ENCODE measurements at places on chromosomes 4 and X. TPM values are rescaled to one million over a fixed set of nuclear protein-coding genes. Genes with fewer than 3 reads are reported as not detected.
A peak's percentile ranks its signal among the peaks of the same experiment; 100 is the strongest.

Gene FAM9C
- not detected for total RNA-seq

Gene DCHS2
- 0.57 TPM for total RNA-seq

Gene YY2
- 3.4 TPM for total RNA-seq

Gene PRSS12
- 9.2 TPM for total RNA-seq

Gene TKTL2
- total RNA-seq, result 0.09 TPM

Gene FHDC1
- 11.7 TPM for total RNA-seq

DNA sequence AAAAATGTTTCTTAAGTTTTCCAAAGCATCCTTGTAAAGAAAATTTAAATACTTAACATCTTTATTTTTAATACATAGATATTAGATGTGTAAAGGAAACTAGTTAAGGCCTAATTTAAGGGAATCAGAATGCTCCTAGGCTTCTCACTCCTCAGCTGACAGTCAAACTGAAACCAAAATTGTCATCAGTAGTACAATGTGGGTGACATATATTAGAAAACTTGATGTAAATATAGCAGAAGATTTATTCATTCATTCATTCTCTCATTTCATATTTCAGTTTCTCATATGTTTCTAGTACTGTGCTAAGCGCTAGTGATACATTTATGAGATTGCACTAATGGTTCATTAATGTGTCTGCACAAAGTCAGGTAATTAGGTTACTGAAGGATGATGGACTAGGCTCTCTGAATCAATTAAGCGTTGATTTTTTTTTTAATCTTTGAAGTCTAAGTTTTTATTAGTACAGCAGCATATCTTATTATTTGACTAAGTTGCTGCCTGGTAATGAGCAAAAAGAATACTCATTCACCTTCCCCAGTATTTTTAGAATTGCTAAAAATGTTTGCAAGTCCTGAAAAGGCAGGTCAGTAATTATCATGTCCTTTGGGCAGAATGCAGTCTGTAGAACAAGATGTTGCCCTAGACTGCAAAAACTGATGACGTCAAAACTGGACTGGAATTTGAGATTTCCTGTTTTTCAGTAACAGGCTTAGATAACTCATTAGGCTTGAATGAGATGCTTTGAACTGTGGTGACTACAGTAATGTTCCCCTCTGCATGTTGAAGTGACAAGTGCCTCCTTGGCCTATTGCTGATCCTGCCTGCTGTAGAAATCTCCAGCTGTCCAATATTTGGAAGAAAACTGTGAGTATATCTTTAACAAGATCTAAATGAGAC, 128.7 kb downstream of the ARHGAP24 start:
- no peak for DNase-seq

DNA sequence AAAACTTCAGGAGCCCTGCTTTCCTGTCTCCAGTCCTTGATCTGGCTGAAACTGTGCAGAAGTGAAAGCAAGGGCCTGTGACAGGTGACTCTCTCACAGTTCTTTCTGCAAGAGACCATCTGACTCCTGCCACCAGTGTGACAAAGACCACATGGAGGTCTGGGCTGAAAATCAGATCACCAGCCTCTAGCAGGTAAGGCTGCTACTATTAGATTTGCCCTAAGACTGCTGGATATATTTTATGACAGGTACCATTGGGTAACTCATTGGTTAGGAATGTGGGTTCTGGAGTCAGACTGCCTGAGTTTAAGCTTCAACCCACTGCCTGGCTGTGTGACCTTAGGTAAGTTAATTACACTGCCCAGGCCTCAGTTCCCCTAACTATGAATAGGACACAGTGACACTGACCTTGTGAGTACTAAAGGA, 163.3 kb upstream of the SLC7A11 start:
- DNase-seq, result no peak

DNA sequence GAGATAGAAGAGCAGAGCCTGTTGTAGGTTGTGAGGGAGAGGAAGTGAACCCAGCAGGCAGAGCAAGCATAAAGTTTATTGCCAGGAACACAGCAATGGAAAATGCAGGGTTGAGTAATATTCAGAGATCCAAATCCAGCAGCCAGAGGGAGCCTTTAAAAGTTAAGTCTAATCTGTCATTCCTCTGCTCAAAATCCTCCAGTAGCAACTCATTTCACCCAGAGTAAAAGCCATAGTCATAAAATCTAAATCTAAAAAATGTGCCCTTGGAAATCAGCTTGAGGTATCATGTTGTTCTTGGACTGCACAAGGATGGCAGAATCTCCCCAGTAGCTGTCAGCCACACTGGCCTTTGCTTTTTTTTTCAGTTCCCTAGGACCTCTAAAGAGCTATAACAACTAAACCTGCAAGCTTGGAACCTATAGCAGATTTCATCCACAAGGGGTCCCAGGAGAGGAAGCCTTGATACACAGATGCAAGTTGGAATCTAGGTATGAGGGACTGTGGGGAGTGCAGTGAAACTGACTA, 62.9 kb upstream of the FRAS1 start:
- no peak for DNase-seq

DNA sequence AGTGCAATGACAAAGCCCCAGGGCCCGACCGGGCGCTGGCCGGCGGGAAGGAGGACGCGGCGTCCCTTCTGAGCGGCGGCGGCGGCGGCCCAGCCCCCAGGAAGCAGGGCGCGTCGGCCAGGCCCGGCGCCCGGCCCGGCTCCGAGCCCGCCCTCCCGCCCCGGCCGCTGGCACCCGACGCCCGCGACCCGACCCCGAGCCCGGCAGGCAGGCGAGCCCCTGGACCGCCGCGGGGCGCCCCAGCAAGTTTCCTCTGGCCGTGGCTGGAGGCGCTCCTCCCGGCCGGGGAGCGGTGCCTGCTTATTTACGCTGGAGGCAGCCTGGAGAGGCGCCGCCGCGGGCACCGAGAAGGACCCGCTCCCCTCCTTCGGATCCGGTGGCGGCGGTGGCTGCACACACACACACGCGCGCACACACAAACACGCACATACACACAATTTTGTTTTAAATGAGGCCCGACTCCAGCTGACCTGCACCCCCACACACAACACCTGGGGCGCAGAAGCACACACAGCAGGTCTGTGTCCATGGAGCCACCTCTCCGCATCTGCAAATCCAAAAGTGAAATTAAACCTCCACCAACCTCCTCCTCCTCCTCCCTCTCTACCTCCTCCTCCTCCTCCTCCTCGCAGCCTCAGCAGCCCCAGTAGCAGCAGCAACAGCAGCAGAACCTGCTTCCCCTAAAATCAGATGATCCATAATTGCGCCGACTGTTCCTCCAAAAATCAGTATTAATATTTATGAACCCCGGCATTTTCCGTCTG, 669 bp downstream of the IRF2 start:
- no peak for DNase-seq

DNA sequence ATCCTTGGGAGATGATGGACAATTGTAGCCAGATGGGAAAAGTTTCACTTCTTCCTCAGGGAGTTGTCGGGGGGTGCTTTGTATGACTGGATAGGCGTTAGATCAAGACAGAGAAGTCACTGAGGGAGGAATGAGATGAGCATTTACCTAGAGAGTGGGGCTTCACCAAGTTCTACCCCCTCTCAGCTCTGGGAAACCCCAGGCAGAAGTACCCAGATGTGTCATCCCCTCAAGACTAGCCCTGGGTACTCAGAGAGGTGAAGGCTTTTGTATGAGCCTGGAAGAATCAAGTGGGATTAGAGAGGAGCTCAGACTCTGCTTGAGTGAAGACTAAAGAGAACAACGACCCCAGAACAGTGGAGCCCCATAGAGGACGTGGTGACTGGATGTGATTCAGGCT, 1.9 kb downstream of the MAGEB1 start:
- no peak for DNase-seq

DNA sequence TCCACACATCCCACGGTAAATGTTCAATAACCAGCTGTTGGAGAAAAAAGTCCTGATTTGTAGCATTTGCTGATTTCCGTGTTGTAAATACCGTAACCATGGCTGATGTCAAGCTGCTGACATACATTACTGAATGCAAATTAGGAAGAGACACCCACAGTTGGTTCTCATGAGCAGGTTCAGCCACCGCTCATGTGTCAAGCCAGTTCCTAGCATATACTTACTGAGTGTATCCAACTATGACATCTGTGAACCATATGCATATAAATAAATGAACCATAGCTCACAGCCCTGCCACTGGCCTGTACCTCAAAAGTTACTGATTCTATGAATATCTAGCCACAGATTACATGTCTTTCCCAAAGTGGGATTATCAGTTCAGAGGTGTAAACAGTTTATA, 29.5 kb downstream of the FHDC1 start:
- DNase-seq, result no peak

GRCh38 chr4:185730849-185731608, 81.0 kb downstream of the SORBS2 start:
- DNase-seq, result no peak

GRCh38 chr4:21792736-21793135, 155.8 kb downstream of the KCNIP4 start:
- no peak for DNase-seq

DNA sequence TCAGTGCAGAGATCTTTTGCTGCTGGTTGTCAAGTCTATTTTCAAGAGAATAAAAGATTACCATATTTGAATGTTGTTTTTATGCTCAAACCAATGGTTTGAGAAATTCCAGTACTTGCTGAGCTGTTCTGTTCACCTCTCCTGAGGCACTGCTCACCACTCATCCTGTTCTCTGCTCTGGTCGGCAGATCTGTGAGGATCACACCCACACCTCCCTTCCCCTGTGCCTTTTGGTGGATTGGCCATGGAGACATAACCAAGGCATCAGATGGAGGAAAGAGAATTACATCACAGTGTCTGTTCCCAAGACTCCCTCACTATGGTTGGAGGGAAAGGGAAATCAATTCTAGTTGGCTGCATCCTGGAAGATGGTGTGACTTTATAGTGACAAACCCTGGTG, 391.6 kb downstream of the ARHGAP24 start:
- DNase-seq, result no peak

DNA sequence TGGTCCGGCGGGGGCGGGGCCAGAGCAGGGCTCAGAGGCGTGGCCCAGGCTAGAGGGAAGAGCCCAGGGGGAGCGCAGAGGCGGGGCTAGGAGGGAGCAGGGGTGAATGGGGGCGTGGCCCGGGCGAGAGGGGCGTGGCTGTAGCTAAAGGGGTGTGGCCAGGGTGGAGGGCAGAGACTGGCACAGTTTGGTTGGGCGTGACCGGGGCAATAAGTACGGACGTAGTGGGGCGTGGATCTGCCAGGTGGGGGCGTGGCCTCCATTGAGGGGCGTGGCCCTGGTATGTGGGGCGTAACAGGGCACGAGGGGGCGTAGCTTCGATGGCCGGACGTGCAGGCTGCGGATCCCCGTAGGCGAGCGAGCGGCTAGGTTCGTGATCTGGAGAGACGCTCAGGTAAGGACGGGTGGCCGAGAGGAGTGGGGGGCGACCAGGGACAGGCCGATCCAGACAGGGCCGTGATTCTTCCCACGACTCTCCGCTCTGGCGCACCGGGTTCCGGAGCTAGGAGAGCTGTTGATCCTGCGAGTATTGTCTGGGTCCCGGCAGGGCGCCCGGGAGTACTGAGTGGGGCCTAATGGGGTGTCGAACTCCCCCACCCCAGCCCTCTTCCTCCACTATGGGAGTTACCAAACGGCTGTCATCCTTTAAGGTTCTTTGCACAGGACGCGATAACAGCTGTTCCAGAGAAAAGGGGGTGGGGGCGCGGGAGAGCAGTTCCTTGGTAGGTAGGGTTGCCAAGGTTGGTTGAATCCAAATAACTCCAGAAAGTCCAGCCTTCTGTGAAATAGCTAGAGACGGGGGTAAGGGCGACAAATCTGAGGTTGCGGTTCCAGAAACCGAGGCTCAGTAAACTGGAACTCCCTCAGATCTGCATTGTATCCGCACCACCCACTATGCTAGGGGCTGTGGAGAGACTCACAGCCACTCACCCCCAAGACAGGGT, at the start of gene CA5B:
TSS of gene CA5B (plus strand) at position 312 of the 944 bp plus-strand sequence. CDS start 11,754 bp downstream, outside the sequence.
- DNase-seq, result peak; percentile 83

GRCh38 chr4:36944232-36944631, 300.3 kb upstream of the NWD2 start:
- DNase-seq, result no peak

DNA sequence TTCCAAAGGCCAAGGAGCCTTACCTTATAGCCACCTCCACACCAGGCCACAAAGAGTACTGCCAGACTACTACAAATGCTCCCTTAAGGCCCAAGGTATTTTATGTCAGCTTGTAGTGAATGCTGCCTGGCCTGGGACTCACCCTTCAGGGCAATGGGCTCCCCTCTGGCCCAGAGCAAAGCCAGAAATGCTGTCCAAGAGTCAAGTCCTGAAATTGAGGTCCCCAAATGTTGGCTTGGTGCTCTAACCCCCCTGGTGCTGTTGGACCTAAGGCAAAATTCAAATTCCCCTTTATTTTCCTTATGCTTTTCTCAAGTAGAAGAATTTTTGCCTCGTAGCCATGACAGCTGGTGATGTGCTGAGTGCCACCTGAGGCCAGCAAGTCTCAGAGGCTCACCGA, 1354.3 kb upstream of the DIAPH2 start:
- no peak for DNase-seq

DNA sequence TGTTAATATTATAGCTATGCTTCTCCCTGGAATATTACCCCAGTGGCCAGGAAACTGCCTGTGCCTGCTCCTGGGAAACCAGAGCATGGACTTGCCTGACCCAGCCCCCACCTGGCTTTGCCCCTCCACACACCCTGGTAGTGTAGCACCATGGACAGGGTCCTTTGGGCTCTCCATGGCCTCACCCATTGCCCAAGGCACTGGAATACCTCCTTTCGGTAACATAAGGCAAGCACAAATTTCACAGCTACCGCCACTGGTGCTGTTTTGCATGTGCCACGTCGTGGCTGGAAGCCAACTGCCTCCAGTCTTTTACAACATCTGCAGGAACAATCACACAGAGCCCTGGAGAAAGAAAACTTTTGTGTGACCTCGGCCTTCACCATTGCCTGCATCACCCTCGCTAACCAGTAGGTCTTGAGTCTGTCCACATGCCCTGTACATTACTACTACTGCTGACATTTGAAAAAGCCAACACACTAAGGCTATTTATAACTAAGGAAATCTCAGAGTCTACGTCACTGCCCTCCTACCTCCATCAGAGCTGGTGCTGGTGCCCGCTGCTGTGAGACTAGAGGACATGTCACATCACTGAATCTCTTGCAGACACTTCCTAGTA, 47.7 kb downstream of the HPGD start:
- DNase-seq, result no peak

- no peak for DNase-seq
Measured at GRCh38 chr4:7253837-7254236, 61.5 kb downstream of the SORCS2 start.

DNA sequence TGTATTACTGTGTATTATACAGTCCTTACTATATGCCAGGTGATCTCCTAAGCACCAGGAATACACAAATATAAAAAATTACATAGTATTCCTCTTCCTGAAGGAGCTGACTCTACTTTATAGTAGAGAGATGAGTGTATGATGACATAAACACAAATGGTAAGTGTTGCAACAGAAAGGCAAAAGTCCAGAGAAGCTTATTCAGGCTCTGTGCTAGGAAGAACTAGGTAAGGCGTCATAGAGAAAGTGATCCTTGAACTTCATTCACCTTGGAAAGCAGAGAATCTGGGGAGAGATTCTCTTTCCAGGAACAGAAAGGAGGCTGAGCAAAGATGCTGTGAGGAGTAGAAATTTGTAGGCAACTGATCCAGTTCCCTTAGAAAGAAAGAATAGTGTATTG, 115.0 kb upstream of the KCNIP4 start:
- DNase-seq, result no peak

All from esophagus squamous epithelium (tissue), 5 donors.